ENCODE measurements at places on chromosomes 3 and 15. TPM values are rescaled to one million over a fixed set of nuclear protein-coding genes. Genes with fewer than 3 reads are reported as not detected.

Gene AHSG
- total RNA-seq = not detected

Gene BLM
- total RNA-seq = 0.23 TPM

Gene ITIH1
- not detected for total RNA-seq

Gene PIERCE2
- 1.2 TPM for total RNA-seq

Gene MAP6D1
- 2.0 TPM for total RNA-seq

Gene EFCC1
- not detected for total RNA-seq

Gene CCDC33
- not detected for total RNA-seq

Gene TERB2
- not detected for total RNA-seq

Gene CEP152
- total RNA-seq = 1.5 TPM

Gene CHDH
- total RNA-seq = under 0.01 TPM

Gene RBP2
- total RNA-seq = not detected

Gene CHRM5
- total RNA-seq = under 0.01 TPM

Gene DGKG
- not detected for total RNA-seq

Gene C2CD4B
- total RNA-seq = 0.77 TPM

Gene ISLR2
- under 0.01 TPM for total RNA-seq

Gene SLC9C1
- not detected for total RNA-seq

Gene TRPM7
- total RNA-seq = 51.8 TPM

Gene PLSCR2
- not detected for total RNA-seq

Gene SLITRK3
- total RNA-seq = not detected

Gene SLC7A14
- total RNA-seq = 0.60 TPM

Gene CCR4
- under 0.01 TPM for total RNA-seq

Gene GUCA1C
- total RNA-seq = not detected

Gene ZNF770
- total RNA-seq = 13.3 TPM

Measured in pericardium fibroblast (primary cell).